ENCODE measurements at places on chromosomes 6 and 20.

DNA sequence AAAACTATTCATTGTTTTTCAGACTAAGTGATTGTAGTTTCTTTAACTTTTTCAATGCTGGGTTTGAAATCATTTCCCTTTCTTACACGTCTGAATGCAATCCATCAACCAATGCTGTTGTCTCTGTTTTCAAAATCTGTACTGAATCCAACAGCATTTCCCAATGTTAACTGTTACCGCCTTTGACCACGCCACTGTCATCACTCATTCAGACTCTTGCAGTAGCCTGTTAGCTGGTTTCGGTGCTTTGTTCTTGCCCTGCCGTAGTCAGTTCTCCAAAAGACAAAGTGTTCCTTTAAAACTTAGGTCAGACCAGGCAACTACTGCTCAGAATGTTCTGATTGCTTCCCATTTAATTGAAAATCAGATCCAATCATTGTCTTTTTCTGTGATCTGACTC lies 131.3 kb downstream of the PLCB4 start:
- no peak for DNase-seq

DNA sequence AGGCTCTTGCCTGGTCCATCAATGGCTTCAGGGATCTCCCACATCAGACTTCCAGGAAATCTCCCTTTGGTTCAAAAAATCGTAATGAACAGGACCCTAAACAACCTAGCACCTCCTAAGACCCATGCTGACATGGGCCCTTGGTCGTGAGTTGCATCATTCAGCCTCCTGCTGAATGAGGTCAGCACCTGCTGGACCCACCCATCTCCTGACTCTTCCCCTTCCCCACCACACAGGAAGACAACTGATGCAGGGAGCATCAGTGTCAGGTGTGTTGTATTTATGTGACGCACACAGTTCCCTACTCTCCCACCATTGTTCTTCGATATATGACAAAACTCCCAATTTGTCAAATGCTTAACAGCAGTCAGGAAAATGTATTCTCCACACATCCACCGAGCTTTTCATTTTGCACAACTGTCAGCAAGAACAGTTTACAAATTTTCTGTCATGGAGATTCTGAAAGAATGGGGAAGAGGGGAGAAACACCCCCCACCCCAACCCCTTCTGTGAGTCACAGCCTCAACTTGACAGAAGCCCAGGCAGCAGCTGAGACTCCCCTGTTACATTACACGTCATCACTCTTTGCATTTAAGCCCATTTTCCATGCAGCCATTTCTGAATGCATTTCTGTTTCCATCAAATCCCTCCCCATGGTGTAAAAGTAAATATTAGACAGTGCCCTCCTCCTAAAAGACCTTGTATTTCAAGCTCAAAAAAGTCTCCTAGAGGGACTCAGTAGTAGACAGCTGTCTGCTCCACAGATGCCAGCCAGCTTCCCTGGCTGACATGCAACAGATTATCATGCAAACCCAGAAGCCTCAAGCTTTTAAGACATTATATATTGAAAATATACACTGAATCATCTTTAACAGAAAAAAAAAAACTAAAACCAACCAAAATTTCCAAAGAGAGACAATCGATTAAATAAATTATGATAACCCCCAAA lies 577.5 kb downstream of the PTPRT start:
- no peak for DNase-seq

- DNase-seq, result no peak
Observed at GRCh38 chr6:57303931-57304681, 13.3 kb upstream of the PRIM2 start.

DNA sequence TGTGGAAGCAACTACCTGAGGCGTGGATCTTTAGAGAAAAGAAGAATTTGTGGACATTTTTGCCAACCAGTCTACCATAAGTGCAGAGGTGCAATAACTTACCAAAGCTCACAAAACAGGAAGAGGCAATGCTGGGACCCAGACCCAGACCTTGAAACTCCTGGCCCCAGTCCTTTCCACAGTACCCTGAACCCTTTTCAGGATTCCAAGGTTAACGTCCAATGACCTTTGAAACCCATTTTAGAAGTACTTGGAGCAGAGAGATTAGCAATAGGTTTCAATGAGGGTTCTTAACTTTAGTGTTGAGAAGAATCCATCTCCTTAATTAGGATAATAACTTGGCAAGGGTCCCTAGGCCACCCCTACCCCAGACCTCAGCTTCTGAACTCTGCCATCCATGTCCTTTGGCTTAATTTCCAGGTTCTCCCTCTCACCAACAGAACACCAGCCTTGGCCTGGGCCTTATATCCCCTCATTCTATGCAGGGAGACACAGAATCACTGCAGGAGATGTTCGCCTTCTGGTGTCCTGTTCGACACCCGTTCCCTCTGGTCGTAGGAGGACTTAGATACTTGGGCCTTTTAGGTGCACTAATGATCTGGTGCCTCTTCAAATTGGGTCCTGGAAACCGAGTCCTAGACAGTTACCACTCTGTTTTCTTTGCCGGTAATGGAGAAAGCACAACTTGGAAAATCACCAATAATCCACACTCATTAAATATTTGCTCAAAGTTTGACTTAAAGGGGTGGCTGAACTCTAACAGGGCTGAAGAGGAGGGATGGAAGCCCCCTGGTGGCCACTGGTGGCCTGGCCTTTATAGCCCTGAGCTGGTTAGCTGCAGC lies 40.6 kb downstream of the ISM1 start:
- DNase-seq, result peak; percentile 41

GRCh38 chr20:36491901-36492617 lies 49.3 kb upstream of the MYL9 start:
- peak; percentile 73 for DNase-seq

DNA sequence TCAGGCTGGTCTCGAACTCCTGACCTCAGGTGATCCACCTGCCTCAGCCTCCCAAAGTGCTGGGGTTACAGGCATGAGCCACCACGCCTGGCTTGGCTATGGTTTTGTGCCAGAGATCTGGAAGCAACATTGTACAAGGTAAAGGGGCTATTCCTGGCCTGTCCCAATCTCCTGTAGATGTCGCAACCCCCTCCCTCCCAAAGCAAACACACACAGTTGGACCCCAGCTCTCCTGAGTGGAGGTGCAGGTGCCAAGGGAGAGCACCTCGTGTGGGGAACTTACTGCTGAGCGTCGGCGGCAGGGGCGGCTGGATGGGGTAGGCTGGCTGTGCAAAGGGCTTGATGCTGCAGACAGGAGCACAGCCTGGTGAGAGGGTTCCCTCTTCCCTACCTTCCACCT lies 8.8 kb downstream of the RPL10A start:
- DNase-seq, result no peak

DNA sequence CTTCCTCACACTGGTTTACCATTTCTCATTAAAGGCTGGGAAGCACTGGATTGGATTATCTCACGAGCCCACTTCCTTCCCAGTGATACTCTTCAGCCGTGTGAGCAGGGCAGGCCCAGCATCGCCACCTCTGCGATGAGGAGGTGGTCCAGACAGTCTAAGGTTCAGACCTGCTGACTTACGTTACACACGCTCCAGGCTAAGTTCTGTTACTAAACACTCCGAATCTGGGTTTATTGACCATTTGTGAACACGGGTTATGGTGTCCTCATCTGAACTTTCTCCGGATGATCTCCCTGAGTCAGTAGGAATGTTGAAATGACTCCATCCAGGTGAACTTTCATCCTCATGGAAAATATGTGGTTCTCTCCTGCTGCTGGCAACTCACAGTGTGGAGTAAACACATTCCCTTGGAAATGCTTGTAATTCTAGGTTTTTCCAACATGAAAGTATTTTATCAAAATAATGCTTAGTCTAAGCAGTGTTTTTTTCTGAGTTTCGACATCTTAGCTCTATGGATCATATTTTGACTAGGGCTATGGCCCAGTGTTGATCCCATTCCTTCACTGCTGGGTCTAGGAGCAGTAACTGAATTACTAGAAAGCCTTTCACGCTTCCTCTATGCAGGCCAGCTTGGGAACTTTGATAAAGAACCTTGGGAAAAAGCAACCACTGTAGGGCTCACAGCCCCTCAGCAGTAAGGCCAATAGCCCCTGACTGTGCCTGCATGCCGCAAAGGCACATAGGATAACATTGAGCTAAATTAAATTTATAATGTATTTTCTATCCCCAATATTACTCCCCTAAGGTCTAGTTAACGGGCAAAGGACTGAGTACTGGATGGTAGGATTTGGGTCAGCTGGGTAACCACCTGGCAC lies 37.7 kb upstream of the PXDC1 start:
- DNase-seq, result no peak

DNA sequence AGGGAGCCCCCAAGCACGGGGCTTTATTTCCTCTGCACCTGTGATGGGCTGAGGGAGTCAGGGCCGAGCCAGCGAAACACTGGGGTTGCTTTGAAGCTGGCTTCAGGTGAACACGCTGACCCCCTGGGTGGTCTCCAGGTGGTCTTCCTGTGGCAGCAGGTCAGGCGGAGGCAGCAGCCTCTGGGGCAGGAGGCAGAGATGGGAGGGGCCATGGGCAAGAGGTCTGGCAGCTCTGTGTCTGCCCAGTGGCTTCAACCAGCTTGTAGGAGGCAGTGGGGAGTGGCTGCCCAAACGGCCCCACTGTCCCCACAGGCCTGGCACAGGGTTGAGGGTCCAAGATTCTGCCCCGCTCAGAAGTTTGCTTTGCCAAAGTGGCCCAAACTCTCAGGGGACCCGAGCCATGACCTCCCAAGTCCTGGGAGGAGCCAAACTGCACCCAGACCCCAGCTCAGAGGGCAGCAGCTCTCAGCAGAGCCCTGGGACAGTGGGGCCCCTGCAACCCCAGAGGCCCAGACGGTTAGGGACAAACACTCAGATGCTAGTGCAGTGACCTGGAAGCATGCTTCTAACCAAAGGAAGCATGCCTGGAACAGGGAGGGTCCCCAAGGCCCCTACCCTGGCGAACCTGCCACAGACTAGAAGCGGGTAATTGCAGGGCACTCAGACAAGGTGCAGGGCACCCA lies 15.3 kb downstream of the NTSR1 start:
- DNase-seq, result no peak

DNA sequence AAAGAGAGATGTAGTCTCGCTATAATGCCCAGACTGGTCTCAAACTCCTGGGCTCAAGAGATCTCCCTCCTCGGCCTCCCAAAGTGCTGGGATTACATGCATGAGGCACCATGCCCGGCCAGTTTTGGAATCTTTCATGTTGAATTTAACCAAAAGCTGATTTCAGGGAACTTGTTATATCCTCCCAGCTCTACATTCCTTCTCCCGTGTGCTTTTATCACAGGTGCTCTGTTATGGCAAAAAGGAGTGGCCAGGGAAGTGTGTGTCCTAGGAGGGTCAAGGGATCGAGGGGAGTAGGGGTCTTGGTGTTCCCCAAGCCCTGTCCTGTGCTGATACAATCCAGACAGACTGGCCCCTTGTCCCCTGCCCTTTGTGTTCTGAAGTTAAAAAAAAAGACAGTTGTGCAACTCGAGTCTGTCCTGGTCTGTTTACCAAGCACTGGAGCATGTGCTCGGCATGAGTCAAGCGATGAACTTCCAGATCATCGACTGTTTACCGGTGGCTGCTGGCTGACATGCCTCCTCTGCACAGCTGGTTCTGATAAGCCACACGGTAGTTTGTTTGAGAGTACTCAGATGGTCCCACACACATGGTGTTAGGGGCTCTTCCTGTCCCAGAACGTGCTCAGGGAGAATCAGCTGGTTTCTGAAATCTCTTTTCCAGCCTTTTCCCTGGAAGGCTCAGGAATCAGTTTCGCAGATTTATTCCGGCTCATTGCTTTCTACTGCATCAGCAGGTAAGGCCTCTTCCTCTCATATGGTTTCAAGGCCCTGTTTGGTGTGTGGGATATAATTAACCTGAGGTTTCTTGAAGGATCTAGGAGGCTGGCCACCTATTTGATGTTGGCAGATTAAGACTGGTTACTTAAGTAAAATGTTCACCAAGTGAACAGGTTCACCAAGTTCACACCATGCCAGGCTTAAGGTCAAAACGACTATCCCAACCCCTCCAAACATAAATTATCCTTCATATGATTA lies 52.6 kb upstream of the NAA20 start:
- no peak for DNase-seq

- no peak for DNase-seq
Observed at GRCh38 chr20:51955756-51956155, 153.4 kb upstream of the SALL4 start.

- DNase-seq, result no peak
Observed at GRCh38 chr6:19204445-19204844, 632.7 kb upstream of the ID4 start.

GRCh38 chr6:63504777-63505384 lies 67.4 kb upstream of the LOC128125822 start:
- no peak for DNase-seq

- no peak for DNase-seq
Observed at GRCh38 chr6:2396846-2397630, 151.6 kb upstream of the GMDS start.

DNA sequence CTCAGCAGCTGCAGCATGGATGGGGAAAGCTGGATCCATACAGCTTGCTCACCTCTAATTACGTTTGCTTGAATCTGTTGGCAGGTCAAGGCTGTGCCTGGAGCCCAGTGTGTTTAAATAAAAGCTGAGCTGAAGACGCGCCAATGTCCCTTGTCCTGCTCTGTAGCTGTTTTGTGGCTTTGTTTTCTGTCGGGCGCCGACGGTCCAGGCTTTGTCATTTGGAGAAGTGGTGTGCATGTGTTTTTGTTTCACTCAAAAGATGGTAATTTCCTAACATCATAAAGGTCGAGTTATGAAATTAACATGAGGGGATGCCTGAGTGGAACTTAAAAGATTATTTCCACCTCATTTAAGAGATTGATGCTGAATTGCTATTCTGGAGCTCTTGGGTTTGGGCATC lies 107.6 kb downstream of the SLC24A3 start:
- no peak for DNase-seq

GRCh38 chr20:61120595-61121515 lies 131.2 kb upstream of the CDH4 start:
- no peak for DNase-seq

DNA sequence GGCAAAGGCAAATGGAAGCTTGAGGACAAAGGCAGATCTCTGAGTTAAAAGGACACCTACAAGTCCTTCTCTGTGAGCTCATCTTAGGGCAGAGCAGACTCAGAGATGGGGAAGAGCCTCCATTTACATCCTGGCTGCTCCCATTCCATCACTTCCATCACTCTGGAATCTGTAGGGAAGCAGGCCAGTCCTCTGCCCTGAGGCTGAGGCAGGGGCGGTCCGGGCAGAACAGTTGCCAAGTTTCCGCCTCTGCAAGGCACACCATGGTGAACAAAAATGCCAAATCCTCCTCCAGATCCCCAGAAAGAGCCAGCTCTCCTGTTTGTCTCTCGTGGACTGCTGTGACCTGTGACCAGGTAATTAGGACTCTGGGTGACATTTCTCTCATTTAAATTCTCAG lies 209.6 kb upstream of the SSTR4 start:
- DNase-seq, result no peak

GRCh38 chr6:163643866-163644265 lies 229.3 kb downstream of the QKI start:
- DNase-seq, result no peak

- DNase-seq, result no peak
Observed at GRCh38 chr20:46938434-46938833, 43.8 kb downstream of the EYA2 start.

Measured in CD8-positive, alpha-beta memory T cell (primary cell).